GOT3 (cell line): ENCODE measurements at places on chromosomes 3 and 15.

GRCh38 chr3:101195951-101196713 is 124.2 kb downstream of the IMPG2 start:
- no peak for DNase-seq

DNA sequence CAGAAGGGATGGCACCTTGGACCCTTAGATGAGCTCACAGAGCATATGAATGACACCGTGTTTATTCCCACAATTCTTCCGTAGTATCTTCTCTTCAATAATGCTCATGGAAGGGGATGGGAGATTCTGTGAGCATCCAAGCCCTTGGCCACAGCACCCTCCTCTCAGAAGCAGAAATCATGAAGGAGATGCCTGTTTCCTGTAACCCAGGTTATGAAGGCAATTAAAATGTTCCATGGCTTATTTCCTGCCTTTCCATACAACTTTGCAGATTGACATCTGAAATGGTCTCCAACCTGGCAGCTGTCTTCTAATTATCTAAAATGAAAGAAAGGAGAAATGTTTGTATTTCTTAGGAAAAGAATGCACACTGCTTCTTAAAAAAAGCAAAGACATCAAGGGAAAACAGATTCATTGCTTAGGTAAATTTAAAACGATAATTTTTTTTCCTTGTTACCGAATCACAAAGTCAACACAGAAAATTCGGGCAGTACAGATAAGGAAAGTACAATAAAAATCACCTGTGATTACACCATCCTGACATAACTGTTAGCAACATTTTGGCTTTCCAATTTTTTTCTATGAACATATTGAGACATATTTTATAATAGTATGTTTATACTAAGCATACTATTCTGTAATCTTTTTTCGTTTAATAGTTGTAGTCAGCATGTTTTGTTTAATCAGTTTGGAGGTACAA is 128.5 kb downstream of the SQOR start:
- no peak for DNase-seq

GRCh38 chr15:61130950-61131942 is 97.9 kb downstream of the RORA start:
- DNase-seq, result no peak

DNA sequence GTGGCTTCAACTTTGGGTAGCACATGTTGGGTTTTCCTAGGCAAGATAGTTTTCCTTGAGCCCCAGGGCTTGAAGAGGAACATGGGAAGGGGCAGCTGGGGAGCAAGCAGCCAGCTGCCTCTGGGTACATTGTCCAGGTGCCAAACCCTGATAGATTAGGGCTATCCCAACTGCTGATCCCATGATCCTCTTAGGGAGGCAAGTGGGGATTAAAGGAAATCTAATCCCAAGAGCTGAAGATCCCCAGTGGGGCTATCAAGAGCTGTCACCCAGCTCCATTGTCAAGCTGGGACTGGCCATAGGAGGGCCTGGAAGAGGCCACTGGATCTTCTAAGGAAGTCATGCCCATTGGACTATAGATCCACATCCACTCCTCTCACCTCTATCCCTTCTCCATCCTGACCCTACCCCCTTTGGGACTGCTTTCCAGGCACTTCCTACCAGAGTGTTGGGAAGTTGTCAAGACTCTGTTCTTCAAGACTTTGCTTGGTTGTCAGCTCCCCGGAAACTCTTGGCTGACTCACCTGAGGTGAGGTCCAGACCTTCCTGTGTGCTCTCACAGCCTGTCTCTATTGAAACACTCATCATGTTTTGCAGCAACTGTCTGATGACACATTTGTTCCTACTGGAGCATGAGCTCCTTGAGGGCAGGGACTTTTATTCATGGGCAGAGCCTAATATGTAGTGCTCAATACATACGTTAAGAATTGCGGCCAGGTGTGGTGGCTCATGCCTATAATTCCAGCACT is 5.9 kb downstream of the CAMK2N2 start:
- no peak for DNase-seq

DNA sequence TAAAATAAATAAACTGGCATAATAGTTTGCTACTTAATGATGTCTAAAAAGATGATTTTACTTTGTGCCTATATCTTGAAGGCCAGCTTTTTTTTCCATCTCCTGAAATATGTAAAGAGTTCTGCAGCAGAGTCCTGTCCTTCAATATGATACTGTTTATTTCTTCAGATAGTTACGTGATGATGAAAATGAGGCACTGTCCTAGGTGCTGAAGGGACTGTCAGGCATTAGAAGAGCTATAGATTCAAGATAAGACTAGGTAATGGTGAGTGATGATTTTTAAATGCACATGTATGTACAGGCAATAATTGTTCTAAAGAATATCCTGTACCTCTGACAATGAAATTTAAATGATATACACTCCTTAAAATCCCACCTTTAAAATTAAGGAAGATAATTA is 326.9 kb upstream of the DNAJC19 start:
- DNase-seq, result no peak

GRCh38 chr3:100970477-100970990 is 22.7 kb downstream of the ABI3BP start:
- DNase-seq, result no peak

GRCh38 chr15:42650208-42651066 is 75.0 kb downstream of the STARD9 start:
- DNase-seq, result no peak

- no peak for DNase-seq
Measured at GRCh38 chr15:66148187-66148586, 105.4 kb downstream of the MEGF11 start.

- DNase-seq, result no peak
Measured at GRCh38 chr3:155423526-155424322, 130.2 kb upstream of the STRIT1 start.

- no peak for DNase-seq
Measured at GRCh38 chr3:18872466-18872865, 275.8 kb upstream of the KCNH8 start.
